ENCODE measurements at places on chromosomes 7 and 10.

- DNase-seq, result no peak
Observed at GRCh38 chr7:83410989-83411591, 237.8 kb downstream of the SEMA3E start.

GRCh38 chr7:2529161-2530070 is 9.8 kb downstream of the LFNG start:
- no peak for DNase-seq

GRCh38 chr7:497346-497745 is 22.3 kb downstream of the PDGFA start:
- DNase-seq, result no peak

DNA sequence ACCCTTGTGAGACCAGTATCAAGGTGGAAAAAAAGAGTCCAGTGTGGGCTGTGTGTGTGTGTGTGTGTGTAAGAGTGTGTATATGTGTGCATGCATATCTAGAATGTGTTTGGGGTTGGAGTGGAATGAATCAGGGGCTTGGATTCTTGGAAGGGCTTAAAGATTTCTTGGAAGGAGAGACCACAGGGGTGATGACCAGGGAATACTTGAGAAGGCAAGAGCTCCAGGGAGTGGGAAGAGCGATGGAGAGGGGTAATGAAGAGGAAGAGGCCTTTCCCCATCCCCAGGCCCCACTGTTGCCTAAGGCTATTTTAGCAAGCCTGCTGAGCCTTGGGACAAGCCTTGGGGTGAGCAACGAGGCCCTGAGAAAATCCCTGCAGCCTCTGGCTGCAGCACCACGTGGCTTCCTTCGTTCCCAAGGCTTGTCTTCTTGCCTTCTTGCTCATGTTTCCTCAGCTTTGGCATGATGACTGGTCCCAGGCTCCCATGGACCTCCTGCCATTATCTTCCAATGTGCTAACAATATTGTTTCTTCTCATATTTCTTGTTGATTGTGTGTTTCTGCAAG is 663.4 kb downstream of the INHBA start:
- DNase-seq, result no peak

DNA sequence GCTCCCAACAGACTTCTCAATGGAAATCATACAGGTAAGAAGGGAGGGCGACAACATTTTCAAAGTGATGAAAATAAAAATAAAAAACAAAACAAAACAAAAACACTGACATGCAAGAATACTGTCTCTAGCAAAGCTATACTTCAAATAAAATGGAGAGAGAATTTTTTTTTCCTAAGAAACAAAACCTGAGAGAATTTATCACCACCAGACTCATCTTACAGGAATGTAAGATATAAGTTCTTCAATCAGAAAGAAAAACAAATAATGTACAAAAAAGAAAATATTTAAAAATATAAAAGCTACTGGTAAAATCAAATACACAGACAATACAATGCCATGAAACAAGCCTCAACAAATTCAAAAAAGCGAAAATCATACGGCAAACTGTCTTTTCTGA is 113.2 kb downstream of the NRBF2 start:
- DNase-seq, result no peak

DNA sequence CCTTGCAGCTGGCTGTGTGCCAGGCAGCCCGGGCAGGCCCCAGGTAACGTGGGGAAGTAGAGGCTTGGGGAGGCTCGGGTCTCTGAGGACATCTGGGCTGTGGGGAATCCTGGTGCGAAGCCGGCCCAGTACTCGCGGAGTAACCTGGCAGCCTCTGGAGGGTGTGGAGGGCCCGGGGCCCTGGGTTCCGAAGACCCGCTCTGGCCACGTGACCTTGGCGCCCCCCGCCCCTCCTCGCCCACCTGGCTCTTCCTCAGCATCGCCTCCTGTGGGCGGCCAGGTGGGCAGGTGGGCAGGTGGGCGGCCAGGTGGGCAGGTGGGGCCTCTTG is 143.1 kb downstream of the WDR37 start:
- DNase-seq, result no peak

DNA sequence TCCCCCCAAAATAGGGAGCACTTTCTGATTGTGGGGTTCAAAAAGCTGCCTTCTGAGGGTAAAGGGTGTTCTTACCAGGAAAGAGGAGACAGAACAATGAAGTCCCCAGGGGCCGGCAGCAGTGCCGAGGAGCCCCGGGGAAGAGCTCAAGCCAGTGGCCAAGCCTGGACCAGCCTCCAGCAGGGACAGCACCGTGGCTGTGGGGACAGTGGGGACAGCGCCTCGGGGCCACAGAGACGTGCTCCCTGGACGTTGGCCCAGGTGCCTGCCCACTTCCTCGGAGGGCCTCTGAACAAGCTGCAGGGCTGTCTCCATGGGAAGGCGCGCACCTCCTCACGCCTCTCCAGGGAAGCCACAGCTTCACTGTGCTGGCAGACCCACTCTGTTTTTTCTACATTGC is 312.6 kb downstream of the PTPRN2 start:
- no peak for DNase-seq

- no peak for DNase-seq
Observed at GRCh38 chr7:123096434-123096833, 100.9 kb upstream of the TAS2R16 start.

- DNase-seq, result no peak
Observed at GRCh38 chr7:2066251-2066919, 166.4 kb downstream of the MAD1L1 start.

DNA sequence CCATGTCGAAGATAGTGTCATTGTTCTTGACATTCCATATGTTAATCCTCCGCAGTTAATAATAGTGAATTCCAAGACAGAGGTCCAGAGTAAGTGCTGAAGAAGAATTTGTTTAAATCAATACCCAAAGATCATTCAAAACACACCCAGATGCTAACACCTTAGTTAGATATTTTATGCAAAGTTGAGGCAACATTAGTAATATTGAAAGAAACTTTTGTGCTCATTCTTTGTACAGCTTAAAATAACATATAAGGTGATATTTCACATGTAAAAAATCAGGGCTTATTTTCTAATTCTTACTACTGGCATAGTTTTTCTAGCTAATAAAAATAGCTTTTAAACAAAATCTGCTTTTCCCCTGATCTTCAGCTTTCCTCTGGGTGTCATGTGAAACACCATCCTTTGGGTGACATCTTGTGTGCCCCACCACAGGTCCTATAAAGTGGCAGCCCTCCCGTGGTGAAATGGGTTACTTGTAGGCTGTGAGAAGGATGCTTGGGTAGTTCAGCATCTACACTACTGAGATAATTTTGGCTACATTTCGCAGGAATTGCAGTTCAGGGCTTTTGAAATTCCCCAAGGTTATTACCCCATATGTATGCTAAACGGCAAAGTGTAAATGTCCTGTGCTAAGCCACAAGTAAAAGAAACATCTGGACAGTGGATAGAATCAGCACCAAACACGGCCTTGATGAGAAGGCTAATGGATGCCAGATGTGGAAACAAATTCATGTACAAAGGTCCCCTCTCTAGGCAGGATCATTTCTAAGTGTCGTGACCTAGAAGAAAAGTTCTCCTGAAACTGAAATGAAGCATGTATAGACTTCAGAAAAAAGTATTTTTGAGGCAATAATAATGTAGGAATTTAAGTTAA is 105.4 kb downstream of the GRM3 start:
- DNase-seq, result no peak

- DNase-seq, result no peak
Observed at GRCh38 chr7:35286986-35287385, 33.1 kb upstream of the TBX20 start.

GRCh38 chr10:122554131-122555036 is 6.2 kb upstream of the DMBT1 start:
- no peak for DNase-seq

- DNase-seq, result no peak
Observed at GRCh38 chr7:35263396-35263795, 9.5 kb upstream of the TBX20 start.

DNA sequence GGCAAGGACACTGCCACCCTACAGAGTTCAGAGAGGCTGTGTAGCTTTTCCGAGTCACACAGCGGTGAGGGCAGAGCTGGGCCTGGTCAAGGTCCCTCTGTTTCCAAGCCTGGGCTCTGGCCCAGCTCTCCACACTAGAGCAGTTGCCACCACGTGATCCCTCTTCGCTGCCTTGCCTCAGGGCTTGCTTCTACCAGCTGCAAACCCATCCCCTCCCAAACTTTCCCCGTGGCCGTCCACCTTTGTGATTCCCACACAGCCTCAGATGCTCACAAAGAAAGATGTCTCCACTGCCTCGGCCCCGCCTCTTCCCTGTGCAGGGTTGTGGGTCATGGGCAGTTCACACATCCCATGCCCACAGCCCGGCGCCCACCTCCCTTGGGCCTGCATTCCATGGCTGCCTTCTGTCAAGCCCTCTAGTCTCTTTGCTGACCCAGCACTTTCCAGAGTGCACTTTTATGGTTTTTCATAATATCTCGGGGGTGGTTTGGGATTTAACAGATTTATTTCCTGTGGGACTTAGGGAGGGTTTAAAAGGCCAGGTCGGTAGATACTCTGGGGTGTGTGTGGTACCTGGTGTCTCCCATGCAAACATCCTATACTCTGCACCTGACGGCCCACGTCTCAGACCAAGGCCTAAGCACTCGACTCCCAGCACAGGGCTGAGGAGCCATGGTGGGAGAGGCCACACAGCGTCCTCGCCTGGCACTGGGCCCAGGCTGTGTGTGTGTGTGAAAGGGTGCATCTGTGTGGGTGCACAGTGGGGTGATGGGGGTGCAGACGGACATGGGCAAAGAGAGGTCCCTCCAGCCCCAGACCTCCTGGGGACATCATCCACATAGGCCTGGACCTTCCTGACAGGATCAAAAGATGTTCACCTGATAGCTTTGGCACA is 59.6 kb downstream of the PKD1L1 start:
- no peak for DNase-seq

GRCh38 chr10:123891144-123892071 is at the start of gene CPXM2:
Gene CPXM2, minus strand, starts transcription at chr10:123891807. Its CDS starts 148 bp downstream, at chr10:123891659.
- DNase-seq, result no peak

- no peak for DNase-seq
Observed at GRCh38 chr7:116027786-116028185, 2.8 kb downstream of the TFEC start.

DNA sequence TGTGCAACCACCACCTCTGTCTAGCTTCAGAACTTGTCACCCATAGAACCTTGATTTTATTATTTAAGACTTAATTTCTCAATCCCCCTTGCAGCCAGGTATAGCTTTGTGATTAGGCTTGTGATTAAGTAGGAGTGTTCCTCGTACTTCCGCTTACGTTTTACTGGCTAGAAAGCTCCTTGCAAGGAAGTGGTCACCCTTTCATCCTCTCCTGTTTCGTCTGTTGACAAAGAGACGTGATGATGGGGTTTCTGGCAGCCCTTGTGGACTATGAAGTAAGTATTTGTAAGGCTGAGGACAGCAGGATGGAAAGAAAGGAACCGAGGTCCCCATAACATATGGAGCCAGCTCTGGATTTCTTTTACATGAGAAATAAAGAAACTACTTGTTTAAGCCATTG is 86.5 kb upstream of the KDM7A start:
- DNase-seq, result no peak

DNA sequence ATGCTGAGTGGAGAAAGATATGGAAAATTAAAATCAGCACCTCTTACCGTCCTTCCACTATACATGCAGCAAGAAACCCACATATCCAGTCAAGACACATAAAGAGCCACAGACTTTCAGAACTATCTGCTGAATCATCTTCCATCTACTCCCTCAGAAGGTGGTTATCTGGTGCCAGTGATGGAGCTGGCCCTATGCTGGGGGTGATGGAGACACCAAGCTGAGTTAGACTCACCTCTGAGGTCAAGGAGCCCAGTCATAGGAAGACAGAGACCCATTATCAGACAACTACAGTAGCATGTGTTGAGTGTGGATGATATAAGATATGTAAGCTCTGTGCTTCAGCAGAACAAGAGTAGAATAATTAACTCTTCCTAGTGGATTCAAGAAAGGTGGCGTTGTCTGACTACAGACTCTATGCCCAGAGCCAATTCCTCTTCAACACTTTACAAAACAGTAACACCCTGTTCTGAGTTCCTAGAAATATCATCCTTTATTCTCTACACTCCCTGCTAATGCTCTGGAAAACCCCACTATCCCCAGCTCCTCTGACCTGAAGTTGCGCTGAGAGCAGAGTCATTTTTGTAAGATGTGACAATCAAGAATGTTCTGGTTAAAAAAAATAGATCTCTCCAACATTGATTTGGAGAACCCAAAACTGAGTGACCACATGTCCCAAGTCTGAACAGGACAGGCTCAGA is 14.3 kb downstream of the CYP3A5 start:
- no peak for DNase-seq

DNA sequence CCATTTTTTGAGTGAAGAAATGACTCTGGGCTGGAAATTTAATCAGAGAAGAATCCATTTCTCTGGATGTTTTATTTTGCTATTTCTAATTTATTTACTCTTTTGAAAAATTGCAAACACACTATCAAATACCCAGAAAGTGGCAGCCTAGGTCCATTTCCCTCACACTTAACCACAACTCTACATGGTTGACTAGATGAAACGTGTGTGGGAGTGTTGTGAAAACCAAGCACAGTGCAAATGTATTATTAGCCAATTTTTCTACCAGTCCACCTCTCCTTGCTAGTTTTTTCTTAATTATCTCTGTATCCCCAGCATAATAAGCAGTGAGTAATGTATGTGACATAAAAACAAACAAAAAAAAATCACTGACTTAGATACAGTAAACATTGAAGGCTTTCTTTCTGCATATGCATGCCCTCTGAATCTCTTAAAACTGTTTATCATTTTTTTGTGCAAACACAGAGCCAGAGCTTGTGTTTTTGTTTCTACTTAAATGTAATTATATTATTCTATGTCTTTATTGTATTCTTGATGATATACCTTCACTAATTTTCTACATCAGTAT is 30.9 kb downstream of the SCIN start:
- DNase-seq, result no peak

GRCh38 chr7:14065286-14065685 is 75.8 kb upstream of the ETV1 start:
- DNase-seq, result no peak

DNA sequence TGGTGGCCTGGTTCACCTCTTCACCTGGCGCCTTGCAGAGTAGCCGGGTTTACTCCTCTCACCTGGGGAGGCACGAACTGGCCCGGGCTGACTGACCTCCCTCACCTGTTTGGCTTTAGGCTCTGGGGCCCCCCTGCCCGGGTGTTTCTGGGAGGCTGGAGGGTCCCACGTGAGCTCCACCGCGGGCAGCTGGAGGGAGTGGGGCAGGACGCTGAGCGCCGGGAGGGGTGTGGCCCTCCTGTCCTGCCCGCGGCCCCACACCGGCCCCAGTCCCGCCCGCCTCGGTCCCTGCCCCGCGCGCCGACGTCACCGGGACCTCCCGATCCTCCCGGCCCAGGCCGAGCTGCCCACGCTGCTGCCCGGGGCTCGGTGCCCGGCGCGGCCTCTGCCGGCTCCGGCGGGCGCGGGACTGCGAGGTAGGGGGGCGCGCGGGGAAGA is at the start of gene AMZ1:
Gene AMZ1 (plus strand): TSS at position 322 of the 438 bp plus-strand sequence. CDS start 12,250 bp downstream, outside the sequence.
- no peak for DNase-seq

GRCh38 chr10:5079306-5079830 is 14.8 kb upstream of the AKR1C3 start:
- DNase-seq, result no peak

DNA sequence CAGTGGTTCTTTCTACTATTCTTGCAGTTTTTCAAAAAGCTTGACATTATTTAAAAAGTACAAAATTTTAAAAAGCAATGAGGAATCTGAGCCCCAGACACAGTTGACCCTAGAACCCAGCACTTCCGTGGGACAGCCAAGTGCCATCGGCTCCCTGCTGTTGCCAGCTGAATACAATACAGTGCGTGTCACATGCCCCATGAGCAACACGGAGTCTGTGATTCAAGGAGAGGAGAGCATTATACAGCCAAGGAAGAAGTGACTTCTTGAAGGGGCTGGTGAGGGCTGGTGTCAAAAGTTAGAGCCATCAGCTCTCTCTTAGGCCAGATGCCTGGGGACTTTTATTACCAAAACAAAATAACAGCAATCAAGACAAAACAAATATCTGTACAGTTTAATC is 123.0 kb upstream of the FGFR2 start:
- no peak for DNase-seq

- no peak for DNase-seq
Observed at GRCh38 chr7:44607141-44608068, 978 bp downstream of the OGDH start.

All from NCI-H510A (cell line).